ENCODE measurements at places on chromosomes 13 and 19.

DNA sequence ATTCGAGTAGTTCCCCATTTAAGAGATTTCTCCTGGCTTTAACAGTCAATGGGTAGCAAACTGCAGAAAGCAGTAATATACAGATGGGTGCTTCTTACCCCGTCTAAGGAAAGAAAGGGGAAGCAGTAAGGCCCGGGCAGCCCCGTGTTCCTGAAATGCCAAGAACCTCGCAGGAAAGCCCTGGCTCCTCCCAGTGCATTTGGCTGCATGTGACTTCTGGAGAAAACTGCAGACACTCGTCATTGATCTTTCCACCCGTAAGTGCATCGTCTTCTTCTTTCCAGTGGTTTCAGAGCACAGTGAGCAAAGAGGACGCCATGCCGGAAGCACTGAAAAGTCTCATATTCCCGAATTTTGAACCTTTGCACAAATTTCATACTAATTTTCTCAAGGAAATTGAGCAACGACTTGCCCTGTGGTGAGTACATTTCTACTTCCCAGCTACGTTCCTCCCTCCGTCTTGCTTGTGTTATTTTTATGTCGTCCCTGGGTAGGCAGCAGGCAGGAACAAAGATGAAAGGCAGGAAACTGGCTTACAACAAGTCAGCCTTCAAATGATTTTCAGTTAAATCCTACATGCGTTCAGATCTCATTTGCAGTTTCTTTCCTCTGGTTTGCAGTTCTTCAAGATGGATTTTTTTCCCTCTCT, 165.2 kb downstream of the STK24 start:
- no peak for DNase-seq

DNA sequence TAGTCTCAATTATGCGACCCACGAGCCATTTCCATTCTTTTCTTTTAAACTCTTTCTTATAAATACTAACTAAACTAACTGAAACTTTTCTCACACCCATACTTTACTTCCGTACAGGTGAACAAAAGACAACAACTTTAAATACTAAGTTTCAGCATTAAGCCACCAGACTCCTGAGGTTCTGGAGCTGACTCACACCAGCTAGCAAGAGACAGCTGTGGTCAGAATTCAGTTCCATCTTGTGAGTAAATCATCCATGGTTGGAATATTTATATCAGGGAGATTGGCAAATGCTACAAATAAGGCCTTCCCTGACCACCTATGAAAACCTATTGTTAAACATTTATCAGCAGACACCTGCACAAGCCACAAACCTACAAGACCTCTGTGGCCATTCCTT, 897.0 kb downstream of the EFNB2 start:
- DNase-seq, result no peak

GRCh38 chr13:95564091-95564490, 11.6 kb downstream of the CLDN10 start:
- no peak for DNase-seq

DNA sequence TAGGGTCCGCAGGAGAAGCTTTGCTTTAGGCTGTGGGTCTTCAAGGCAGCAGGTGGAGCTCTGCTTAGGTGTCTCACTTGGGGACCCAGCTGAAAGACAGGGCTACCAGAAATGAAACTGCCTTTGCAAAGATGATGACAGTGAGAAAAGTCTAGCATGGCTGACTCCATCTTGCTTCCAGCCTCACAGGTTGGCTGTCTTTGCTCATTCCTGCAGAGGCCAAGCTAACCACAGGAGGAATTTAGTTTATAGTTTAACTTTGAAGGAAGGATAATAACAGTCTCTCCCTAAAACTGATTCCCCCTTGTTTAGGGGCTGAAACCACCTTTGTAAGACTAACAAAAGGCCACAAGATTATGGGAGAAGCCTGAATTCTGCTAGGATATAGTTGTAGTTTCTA, 252.4 kb downstream of the UQCRFS1 start:
- DNase-seq, result no peak

DNA sequence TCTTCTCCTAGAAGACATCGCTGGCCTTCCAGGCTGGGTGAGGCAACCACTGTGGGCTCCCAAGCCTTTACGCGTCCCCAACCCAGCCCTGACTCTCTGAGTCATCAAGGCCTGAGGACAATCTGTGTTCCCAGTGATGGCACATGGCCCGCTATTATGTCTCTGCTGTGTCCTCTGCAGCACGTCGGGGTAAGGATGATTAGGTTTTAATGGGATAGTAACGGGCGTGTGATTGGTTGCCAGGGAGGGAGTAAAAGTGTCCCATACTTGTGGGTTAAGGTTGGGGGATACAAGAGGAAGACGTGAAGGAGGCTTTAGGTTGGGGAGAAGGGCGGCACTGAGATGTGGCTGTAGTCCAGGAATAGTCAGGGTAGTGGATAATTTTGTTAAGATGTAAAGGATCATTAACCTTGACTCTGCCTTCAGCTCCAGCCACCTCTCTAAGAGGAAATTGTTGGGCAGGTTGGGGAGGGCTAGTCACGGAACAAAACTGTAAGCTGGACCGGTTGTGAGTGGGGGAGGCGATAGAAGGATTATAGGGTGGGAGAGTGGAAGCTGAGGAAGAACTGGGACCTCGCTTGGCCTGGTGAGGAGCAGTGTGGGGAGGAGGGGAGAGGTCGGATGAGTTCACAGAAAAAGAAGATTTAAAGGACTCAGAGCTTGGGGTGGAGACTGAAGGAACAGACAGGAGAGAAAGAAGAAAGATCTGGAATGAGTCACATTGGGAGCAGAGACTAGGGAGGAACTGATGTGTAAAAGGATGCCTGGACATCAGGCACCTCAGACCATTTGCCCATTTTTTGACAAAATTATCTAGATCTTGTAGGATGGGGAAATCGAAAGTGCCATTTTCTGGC, 27.9 kb upstream of the IGFL1 start:
- DNase-seq, result no peak

GRCh38 chr19:12260236-12260635, 34.4 kb downstream of the ZNF44 start:
- DNase-seq, result no peak

- no peak for DNase-seq
These were observed 5.7 kb upstream of the RFX2 start for GRCh38 chr19:6115992-6116391.

- no peak for DNase-seq
These were observed 12.6 kb upstream of the SHD start for GRCh38 chr19:4266253-4267000.

- peak; percentile 41 for DNase-seq
These were observed 15.6 kb downstream of the PCID2 start for GRCh38 chr13:113192902-113193301.

GRCh38 chr13:113631341-113632095, 26.5 kb downstream of the ATP4B start:
- no peak for DNase-seq

DNA sequence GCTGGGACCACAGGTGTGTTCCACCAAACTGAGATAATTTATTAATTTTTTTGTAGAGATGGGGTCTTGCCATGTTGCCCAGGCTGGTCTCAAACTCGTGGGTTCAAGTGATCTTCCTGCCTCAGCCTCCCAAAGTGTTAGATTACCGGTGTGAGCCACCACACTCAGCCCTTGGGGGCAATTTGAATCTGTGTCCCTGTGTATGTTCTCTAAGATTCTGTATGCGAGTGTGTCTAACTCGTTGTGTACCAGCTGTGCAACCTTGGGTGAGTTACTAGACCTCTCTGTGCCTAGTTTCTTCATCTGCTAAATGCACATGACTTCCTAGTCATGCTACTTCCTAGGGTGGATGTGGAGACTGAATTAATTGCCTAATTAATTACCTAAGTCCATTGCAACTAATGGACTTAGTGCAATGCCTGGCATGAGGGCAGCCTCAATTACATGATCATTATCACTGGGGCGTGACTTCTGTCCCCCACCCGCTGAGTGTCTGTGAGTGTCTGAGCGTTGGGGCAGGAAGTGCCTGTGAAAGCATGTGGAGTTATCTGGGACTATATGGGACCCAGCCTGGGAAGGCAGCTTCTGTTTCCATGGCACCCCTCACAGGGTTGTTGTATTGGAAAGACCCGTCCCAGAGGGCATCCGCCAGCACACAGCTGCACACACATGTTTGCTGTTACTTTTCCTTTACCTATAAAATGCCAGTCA, 1.8 kb upstream of the NCCRP1 start:
- no peak for DNase-seq

- DNase-seq, result no peak
These were observed 6.2 kb upstream of the ZNF497 start for GRCh38 chr19:58368561-58369360.

DNA sequence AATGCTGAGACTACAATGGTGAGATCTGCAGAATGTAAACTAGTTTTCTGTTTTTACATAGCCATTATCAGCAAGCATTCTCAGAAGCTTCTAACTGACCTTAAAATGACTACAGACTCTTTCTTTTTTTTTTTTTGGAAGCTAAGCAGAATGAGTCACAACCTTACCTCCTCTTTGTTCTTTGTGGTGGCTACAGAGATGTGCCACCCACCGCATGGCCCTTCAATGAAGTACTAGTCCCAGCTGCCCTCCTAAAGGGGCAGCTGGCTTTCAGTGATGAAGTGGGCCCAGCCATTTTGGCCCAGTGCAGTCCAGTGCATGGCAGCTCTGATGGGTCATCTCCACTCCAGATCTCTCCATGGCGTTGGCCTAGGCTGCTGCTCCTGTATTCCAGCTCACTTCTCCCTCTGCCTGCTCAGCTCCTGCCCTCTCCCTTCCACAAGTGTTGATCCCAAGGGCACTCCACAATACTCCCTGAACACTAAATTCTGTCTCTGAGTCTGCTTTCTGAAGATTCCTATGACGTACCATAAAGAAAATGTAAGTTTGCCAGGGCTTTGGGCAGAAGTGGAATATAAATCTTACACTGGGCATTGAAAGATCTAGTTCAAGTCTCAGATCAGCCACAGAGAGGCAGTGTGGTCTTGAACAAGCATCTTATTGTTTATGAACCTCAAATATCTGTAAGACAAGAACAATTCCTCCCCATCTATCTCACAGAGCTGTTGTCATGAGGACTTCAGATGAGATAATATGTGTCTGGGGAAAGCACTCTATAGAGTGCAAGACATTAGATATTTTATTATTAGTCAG, 85.6 kb downstream of the RXFP2 start:
- DNase-seq, result no peak

DNA sequence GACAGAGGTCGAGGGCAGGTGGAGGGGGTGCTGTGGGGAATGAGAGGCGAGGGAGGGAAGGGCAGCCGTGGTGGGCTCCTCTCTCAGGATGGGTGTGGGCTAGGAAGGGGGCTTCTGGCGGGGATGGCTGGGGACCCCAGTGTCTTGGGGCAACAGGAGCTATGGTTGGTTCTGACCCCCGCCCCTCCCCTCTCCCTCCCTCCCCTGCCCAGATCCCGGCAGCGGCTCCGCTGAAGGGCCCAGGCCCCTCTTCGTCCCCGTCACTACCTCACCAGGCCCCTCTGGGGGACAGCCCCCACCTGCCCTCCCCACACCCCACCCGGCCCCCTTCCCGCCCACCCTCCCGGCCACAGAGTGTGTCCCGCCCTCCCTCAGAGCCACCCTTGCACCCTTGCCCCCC, 19.3 kb upstream of the EHD2 start:
- no peak for DNase-seq

DNA sequence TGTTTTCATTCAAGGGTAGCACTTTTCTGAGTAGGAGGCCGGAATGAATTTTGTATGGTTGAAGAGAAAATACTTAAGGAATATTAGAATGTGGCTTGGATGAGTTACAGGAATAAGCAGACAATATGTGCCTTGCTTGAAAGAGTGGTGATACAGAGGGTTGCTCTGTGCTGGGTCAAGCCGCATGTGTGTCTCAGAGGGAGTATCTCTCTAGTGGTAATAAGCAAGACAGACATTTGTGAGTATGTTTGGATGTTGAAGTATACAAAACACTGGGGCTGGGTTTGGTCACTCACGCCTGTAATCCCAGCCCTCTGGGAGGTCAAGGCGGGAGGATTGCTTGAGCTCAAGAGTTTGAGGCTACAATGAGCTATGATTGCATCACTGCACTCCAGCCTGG, 103.9 kb downstream of the LMO7 start:
- DNase-seq, result no peak

DNA sequence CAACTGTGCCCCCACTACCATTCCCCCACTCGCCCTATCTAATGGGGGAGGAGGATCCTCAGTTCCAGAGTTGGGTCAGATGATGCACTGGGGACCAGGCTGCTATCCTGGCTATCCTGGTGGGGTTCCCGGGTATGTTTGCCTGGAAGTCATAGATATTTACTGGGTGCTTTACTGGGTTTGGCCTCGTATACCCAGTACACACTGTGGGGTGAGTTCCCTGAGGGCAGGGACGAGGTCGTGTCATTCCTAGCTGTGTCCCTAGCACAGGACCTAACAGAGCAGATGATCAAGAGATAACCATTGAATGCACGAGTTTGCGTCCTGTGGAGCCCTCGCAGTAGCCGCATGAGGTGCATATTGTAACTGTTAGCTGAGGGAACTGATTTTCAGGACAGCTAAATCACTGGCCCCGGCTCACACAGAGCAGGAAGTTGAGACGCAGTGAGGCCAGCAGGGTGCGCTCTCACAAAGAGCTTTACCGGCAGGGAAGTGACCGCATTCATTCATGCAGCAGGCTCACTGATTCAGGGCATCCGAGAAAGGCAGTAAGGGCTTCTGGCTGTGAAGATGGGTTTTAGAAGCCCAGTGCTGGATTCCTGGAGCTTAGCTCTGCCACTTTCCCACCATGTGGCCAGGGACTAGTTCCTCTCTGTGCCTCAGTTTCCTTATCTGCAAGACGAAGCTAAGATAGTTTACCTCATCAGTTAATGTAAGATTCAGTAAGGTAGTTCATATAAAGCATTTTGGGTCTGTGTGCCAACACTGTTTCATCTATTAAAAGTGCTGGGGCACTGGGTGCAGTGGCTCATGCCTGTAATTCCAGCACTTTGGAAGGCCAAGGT, 6.0 kb downstream of the RUVBL2 start:
- peak; percentile 73 for DNase-seq

GRCh38 chr13:36417331-36417730, 15.0 kb upstream of the CCNA1 start:
- DNase-seq, result no peak

DNA sequence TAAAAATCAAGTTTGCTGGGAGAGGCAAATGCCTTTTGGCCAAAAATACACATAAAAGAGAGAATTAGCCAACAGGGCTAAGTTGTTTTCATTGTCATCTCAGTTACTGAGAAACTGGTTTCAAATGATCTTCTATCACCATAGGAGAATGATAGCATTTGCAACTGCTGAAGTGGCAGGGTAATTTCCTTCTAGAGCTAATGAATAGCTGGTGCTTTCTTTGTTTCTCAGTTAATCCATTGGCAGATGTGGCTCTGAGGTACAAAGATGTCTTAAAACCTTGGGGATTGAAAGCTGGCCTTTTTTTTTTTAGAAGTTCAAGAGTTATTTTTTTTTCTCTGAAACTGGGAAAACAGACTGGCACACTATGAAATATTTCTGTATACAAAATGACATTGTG, 332.7 kb upstream of the KLF12 start:
- DNase-seq, result no peak

GRCh38 chr19:13042443-13043130, 47.3 kb downstream of the NFIX start:
- DNase-seq, result no peak

All from erythroblast (primary cell).